ENCODE measurements at places on chromosomes 7 and 10.

DNA sequence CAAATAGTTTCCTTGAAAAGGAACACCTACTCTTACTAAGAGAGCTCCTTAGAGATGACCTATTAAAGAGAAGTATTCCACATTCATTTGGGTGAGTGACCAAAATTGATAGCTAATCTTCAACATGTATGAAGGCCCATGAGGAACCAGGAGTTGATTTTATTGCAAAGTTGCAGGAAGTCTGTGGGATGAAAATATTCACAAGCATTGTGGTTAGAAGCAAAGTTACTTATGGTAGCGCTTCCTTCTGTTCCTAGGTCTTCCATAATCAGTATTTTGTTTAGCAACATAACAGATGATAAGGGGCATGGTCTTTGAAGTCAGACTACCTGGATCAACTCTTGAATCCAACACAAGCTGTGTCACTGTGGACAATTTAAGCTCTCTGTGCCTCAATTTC is 164.5 kb downstream of the DGKB start:
- no peak for DNase-seq

- DNase-seq = no peak
Measured at GRCh38 chr7:34160261-34160752, 255.0 kb downstream of the BMPER start.

GRCh38 chr7:141361479-141361878 is 189.7 kb upstream of the AGK start:
- DNase-seq = no peak

- DNase-seq = no peak
Measured at GRCh38 chr10:109932391-109932790, 9.1 kb upstream of the XPNPEP1 start.

GRCh38 chr7:99106821-99107241 is 37.1 kb downstream of the SMURF1 start:
- no peak for DNase-seq
